ENCODE measurements at places on chromosomes 6 and 20.

DNA sequence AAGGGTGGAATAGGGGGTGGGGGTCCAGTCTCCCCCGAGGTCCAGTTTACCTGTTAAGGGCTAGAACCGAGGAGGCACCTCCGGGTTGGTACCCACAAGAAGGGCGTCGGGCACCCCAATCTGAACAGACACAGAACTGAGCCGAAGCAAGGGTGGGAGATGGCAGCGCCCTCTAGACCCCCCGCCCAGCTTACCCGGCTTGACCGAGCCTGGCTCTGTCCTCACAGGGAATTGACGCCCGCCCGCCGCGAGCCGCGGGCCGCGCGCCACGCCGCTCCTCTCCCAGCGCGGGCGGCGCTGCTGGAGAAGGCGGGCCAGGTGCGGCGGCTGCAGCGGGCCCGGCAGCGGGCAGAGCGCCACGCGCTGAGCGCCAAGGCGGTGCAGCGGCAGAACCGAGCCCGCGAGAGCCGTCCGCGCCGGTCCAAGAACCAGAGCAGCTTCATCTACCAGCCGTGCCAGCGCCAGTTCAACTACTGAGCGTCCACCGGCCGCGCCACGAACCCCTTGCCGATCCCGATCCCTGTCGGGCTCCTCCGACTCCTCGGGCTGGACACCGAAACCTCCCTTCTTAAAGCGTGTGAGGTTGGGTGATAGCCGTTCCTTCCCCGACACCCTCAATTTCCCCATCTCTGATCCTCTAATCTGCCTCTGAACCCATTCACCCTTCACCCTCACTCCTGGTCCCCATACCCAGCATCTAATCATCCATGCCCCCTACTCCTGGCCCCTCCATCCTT is 5.9 kb downstream of the TP53INP2 start:
- DNase-seq = peak; percentile 85

DNA sequence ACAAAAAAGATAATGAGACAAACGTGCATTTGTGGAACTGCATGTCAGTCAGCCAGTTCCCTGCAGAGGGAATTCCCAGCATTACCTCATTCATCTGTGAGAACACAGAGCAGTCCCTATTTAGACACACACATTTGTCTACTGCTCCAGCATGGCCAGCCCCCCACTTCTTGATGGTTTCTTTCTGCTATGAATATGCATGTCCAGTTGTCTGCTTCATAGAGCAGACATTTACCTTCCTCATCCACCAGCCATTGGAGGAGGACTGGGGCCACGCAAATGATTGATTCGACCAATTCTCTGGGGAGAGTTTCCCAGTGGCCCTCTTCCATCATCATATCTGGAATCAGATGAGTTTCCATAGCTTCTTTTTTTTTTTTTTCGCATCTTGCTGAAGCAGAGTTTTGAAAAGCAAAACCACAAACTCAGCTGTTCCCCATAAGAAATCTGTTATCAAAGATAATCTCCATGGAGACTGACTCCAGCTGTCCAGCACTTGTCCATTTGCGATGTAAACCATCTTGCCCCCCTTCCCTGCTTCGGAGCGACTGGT is 11.8 kb downstream of the ENPP1 start:
- no peak for DNase-seq

DNA sequence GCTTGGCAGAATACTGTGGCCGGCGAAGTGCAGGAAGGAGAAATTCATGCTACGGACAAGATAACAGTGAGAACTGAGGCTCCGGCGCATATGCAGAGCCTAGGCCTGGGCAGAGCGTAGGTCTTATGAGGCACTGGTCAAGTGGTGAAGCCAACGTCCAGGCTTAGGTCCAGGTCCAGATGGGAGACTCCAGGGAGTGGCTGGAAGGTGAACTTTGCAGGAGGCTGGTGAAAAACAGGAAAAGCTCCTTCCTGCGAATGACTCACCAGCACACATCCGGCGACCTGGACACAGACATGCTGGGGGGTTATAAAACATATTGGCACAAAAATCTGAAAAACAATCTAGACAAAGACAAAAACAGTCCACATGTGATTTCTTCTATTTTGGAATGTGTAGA is 15.4 kb downstream of the C6orf141 start:
- no peak for DNase-seq

GRCh38 chr20:53085720-53086119 is 113.6 kb downstream of the TSHZ2 start:
- DNase-seq = no peak

DNA sequence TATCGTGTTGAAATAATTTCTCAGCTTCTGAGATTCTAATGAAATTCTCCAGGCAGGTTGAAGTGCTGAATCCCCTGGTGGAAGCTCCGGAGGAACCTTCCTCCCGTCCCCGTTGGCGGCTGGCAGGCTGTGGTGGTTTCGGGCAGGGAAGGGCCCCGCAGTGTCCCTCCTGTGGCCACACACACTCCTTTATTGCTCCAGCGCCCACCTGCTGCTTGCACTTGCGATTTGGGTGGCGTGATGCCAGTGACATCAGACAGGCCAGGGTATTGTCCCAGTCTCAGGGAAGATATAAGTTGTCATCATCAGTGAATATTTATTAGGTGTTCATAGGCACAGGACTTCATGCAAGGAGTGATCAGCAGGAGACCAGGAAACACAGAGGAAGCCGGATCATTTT is 530.4 kb downstream of the QKI start:
- peak; percentile 14 for DNase-seq

DNA sequence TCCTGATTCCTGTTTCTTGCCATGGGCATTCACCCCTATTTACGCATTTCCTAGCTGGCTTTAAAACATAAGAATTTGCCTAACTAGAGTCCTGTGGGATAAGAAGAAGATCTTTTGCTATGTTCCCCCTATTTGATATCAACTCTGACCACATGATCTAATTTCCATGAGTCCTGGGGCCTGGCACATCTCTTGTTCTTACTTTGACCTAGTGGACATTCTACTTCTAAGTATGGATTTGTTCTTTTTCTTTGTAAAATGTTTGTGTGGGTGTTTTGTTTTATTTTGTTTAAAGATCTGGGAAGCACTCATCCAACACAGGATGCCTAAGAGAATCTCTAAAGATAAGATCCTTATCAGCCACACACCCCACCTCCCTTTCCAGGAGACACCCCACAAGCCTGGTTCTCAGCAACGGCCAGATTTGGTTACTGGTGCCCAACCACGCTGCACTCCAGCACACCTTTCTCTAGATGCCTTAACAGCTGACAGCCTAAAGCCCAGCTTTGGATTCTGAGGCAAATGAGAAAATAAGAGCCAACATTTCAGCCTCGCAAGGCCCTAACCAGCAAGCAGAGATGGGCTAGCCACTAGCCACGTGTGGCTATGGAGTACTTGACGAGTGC is 74.7 kb downstream of the SLC23A2 start:
- DNase-seq = no peak

DNA sequence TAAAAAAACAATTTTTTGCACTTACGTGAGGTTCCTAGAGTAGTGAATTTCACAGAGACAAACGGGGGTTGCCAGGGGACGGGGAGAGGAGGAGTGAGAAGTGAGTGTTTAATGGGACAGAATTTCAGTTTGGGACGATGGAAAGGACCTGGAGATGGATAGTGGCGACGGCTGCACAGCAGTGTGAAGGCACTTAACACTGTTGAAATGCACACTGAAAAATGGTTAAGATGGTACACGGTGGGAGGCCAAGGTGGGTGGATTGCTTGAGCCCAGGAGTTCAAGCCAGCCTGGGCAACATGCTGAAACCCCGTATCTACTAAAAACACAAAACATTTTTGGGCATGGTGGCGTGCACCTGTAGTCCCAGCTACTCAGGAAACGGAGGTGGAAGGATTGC is 31.4 kb downstream of the RPP40 start:
- DNase-seq = no peak

DNA sequence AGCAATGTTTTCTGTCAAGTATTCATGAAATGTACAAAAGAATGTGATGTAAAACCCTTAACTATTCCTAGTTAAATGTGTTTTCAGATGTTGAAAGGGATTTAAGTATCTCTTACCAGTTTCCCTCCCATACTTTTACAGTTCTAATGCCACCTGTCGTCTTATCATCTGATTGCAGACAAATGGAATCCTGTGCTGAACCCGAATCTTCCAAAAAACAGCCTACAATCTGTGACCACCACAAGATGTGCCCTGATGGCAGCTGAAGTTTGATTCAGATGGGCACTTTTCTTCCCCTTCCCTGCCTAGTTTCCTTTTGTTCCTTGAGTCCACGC is 1.9 kb downstream of the TOMM6 start:
- DNase-seq = no peak

DNA sequence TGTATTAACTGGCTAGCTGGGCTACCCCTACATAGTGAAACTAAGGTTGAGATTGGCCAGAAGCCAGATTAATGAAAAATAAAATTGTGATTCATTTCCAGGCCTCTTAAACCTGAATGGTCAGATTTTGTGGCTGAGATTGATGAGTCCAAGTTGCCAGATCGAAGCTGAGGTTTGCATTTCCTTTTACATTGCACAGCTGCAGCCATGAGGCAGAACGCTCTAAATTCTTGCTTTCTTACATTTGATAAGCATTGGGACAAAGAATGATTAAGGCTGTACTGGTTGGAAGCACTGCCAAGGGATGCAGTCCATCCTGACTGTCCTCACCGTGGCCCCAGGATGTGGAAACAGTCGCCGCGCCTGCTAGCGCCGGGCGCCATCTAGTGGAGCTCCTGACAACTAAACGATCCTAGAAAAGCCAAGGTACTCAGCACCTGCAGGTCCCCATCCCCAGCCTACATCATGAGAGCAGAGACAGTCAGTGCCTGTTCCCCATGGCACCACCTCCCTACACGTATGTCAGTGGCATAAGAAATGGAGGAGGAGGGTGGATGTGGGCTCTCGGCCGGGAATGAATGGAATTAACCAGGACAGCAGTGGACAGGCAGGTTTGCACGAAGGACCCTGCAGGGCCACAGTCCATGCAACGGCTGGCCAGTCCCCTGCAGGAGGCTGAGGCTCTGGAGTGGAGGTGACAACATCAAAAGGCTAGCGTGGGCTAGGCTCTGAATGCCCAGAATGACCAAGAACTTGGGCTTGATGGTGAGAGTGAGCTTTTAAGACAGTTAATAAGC is 19.0 kb downstream of the PXDC1 start:
- peak; percentile 85 for DNase-seq

GRCh38 chr20:17679941-17680835 is 1.9 kb downstream of the RRBP1 start:
- no peak for DNase-seq

GRCh38 chr6:16301511-16301910 is 63.1 kb downstream of the GMPR start:
- DNase-seq = no peak

DNA sequence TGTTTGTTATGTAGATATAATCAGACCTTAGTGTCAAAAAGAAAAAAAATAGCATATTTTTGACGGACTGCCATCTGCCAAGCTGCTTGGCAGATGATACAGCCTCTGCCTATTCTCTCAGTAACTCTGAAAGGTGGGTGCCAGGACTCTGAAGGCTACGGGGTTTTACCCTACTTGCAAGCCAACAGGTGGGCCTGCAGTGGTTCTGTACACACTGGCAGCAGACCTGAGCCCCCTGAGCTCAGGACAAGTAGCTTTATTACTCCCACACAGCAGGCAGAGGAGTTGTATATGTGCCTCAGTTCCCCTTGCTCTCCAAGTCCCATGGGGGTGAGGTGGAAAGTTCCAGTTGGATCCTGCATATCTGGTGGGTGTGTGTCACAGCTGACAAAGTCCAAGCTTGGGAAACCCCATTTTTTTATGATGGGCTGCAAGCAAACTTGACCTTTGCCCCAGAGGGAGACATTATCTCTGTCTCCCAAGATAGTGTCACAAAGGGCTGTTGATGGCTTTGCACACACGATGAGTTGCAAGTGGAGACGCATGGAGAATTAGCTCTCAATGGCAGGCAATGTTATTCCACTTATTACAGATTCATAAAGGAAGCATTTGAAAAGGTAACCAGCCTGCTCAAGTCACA is 20.5 kb upstream of the AFDN start:
- DNase-seq = no peak

- DNase-seq = peak; percentile 83
Measured at GRCh38 chr6:40634429-40634828, 47.3 kb upstream of the LRFN2 start.

- no peak for DNase-seq
Measured at GRCh38 chr6:80594461-80594860, 488.0 kb downstream of the BCKDHB start.

DNA sequence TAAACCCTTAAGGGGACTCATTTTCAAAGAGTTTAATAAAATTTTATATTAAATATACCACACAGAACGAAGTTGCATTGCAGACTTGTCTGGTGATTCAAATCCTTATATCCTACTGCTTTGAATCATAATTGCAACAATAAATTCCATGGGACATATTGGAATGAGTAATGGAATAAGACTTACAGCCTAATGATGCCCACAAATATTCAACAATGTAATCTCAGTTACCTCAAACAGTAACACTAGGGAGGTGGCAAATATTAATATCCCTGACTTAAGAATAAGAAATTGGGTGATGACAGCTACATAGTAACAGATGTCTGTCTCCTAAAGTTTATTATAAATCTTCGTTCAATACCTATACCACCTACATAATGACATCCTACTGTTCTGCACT is 52.6 kb downstream of the BMP5 start:
- DNase-seq = no peak

DNA sequence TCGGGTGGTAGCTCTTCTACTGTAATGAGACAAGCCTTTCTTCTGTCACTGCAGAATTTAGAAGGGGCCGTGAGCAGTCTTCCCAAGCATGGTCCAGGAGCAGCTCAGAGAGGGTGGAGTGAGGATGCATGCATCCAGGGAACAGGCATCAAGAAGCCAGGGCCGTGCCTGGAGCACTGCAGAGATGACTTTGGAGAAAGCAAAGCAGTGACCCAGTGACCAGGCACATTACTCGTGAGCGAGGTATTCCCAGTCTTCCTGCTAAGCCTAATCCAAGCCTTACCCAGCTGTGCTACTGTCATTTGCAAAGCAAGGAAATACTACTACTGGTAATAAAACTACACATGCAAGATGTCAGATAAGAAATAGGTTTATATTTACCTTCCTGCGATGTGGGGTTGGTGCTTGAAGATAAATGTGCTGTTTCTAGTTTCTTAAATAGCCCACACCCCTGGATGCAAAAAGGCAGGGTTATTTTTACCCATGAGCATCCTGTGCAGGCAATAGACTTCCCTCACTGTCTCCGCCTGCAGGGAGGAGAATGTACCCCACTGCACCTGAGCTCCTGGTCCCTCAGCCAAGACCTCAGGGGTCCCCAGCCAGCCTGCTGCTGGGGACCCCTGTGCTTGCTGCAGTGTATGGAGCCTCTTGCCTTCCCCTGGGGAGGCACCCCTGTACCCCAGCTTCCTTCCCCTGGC is 62.9 kb downstream of the SSR1 start:
- DNase-seq = no peak

DNA sequence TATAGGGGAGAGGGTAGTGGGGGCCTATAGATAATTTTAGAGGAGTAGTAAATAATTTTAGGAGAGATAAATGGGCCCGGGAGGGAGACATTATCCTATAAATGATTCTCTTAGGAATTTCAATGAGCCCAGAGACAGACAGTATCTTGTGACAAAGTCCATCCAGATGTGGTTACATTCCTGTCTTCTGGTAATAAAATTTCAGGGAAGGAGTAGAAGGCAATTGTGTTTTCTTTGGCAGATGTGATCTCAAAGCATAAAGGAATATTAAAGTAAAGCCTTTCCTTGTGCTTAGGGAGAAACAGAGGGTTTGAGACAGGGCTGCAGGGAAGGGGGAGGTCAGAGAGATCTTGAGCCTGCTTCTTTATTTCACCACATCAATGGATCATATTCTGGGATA is 979.8 kb upstream of the GJE1 start:
- DNase-seq = no peak

GRCh38 chr6:106973018-106973835 is 1.3 kb downstream of the CD24 start:
- DNase-seq = peak; percentile 57

Measured in NCI-H1105 treated with DMSO at 0.1 percent for 48 hours (cell line).